ENCODE measurements at places on chromosomes 3 and 15. TPM values are rescaled to one million over a fixed set of nuclear protein-coding genes. Genes with fewer than 3 reads are reported as not detected.

CHP1 gene
- total RNA-seq, result 73.2 TPM

IL5RA gene
- not detected for total RNA-seq

RAD18 gene
- 6.8 TPM for total RNA-seq

SLC38A3 gene
- not detected for total RNA-seq

PLCB2 gene
- 0.43 TPM for total RNA-seq

ADAMTS7 gene
- 18.8 TPM for total RNA-seq

CPN2 gene
- not detected for total RNA-seq

ANAPC13 gene
- total RNA-seq, result 47.3 TPM

Measured in smooth muscle cell of the pulmonary artery (primary cell).